Myometrial cell (primary cell): ENCODE measurements at places on chromosomes 5 and 9. TPM values are rescaled to one million over a fixed set of nuclear protein-coding genes. Genes with fewer than 3 reads are reported as not detected.

The CDC42SE2 gene
- 12.7 and 17.2 TPM in 2 replicates for total RNA-seq

The PCDHGA7 gene
- total RNA-seq = 0.89 and 2.0 TPM in 2 replicates

The HK3 gene
- not detected in 2 replicates for total RNA-seq

The MSANTD3 gene
- total RNA-seq = 41.2 and 44.5 TPM in 2 replicates

The BAAT gene
- total RNA-seq = not detected in 2 replicates
